ENCODE measurements at places on chromosomes 3 and 15.
A peak's percentile ranks its signal among the peaks of the same experiment; 100 is the strongest.

DNA sequence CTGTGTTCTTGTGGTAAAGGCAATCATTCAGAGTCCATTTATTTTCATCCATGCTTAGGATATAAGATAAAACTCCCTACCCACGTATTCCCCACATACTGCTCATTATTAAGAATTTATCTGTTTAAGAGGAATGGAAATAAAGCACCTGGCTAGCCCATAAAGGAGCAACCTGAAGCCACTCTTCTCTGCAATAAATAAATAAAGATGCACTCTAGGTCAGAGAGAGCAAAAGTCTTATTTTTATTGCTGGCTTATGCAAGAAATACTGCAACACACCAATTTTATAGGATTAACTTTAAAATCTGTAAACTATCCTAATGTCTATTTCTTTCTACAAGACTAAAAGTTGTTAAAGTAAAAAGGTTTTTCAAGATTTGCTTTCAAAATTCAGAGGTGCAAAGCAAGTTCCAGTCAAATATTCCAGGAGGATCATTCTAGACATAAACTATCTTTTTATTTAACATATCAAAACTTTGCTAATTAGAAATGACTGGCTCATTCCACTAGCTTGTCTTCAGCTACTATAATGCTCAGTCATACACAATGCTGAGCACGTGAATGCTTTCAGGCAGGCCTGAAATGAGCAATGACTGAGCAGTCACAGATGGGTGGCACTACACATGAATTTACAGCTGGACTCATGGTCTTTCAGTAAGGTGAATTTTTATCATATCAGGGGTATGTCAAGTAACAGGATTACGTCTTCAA lies 7.1 kb downstream of the TJP1 start:
- DNase-seq = no peak

GRCh38 chr3:101940521-101941317 lies 91.4 kb downstream of the NFKBIZ start:
- peak; percentile 97 for DNase-seq

DNA sequence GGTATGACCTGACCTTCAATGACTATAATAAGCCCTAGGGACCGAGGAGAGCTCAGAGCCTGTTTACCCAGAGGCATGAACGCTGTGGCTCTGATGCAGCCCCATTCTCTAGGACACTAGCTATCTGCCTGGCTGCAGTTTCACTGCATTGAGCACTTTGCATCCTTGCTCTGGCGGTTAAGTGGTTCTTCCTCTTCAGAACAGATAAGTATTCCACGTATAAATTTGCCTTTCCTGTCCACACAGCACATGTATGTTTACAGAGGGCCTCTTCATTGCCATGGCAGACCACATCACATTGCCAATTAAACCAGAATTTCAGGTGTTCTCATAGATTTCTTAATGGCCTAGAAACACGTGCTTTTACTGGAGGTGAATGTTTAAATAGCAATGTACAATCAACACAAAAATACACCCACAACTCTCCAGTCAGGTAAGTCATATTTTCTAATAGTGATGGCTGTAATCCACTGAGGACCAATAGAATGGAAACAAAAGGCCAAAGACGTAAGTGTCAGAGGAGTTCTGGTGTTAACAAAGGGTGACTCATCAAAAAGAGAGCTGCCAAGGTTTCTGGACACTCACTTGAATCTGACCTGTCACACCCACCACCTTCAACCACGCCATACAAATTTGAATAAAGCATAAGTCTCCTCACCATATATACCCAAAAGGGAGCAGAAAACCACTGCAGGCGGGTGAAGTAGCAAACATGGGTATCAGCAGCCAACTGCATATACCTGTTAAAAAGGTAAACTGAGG lies 553.4 kb downstream of the OCA2 start:
- no peak for DNase-seq

DNA sequence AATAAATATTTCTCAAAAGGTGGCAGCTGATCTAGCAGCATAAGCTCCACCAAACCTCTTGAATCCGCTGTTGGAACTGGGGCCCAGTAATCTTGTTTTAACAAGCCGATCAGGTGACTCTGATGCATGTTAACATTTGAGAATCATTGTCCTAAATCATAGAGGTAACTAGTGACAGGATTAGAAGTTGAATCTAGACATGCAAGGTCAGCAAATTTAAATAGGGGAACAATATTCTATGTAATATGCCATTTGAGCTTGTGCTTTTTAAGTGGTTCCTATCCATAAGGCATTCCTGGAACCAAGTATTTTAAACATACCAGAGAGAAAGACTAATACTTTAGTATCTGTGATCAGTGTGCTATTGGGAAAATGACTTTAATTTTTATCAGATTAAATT lies 412.8 kb downstream of the PYDC2 start:
- no peak for DNase-seq

DNA sequence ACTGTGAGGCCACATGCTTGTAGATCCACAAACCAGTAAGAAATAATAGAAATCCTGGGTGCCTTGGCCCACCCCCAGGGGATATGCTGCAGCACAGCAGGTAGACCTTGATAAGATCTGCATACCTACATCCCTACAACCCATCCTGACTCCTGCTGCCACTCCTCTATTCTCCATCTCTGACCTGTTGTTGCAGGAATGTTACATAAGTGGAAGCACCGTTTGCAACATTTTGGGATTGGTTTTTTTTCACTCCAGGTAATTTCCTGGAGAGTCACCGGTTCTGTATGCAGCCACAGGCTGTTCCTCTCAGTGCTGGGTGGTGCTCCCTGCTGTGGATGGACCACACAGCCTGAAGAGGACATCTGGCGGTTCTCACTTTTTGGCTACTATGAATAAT lies 16.1 kb upstream of the CSPG5 start:
- no peak for DNase-seq

DNA sequence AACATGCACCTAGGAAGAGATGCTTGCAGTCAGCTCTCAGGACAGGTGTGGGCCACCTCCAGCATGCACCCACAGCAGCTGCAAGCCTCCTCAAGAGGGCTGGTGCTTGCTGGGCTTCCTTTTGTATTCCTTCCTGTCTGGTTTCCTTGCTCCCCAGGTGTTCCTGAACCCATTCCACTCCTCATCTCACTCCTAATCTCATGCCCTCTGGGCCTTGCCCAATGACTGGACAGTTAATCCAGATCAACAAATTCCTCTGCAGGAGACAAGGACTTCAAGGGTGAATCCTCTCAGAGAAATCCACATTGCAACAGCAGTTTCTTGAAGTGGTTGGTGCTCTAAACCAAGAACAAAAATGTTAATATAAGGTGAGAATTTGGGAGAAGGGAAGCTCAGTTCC lies 30.7 kb downstream of the RASGRP1 start:
- DNase-seq = no peak

- no peak for DNase-seq
Measured at GRCh38 chr15:90871716-90872485, 3.5 kb downstream of the FURIN start.

DNA sequence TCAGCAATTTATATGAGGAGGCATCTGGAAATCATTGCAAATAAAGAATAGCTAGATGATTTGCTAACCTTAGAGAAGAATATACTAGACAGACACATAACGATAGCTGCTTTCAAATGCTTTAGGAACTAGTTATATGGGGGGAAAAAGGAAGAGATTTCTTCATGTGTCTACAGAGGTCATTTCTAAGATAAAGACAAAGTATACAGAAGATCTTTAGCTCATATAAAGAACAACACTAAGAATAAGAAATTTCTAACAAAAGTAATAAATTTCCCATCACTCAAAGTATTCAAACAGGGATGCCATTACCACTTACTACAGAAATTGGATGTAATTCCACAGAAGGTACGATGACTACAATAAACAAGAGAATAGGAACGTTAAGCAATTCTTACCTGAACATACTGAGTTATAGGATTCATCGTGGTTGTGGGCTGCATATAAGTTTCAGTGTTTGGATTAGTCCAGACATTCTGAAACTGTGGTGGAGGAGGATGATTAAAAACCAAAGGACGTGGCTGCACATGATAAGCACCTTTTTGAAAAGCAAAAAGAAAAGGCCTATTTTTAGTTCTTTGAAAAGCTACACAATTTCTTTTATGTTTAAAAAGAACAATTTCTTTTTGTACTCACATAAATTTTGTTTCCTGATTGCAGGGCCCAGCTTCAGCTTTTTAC lies 8.7 kb downstream of the DAZL start:
- no peak for DNase-seq

GRCh38 chr3:79418855-79419621 lies 348.8 kb downstream of the ROBO1 start:
- DNase-seq = no peak

- DNase-seq = no peak
Measured at GRCh38 chr3:28376424-28376823, 27.8 kb upstream of the AZI2 start.

DNA sequence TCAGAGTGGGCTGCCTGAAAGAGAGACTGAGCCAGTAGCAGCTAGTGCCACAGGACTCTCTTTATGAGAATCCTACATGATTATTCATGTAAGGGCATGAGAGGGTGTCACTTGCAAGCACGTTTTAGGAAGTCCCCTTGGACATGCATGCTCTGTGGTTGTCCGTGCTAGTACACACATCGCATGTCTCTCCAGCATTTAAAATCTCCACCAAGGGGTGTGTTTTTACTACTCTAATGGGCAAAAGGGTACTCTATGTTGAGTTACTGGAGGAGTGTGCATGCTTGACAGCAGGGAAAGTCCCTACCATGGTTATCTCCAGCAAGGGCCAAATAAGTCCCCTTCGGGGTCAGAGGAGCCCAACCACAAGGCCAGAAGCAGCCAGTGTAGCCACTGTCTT lies 70.7 kb downstream of the DCLK3 start:
- no peak for DNase-seq

DNA sequence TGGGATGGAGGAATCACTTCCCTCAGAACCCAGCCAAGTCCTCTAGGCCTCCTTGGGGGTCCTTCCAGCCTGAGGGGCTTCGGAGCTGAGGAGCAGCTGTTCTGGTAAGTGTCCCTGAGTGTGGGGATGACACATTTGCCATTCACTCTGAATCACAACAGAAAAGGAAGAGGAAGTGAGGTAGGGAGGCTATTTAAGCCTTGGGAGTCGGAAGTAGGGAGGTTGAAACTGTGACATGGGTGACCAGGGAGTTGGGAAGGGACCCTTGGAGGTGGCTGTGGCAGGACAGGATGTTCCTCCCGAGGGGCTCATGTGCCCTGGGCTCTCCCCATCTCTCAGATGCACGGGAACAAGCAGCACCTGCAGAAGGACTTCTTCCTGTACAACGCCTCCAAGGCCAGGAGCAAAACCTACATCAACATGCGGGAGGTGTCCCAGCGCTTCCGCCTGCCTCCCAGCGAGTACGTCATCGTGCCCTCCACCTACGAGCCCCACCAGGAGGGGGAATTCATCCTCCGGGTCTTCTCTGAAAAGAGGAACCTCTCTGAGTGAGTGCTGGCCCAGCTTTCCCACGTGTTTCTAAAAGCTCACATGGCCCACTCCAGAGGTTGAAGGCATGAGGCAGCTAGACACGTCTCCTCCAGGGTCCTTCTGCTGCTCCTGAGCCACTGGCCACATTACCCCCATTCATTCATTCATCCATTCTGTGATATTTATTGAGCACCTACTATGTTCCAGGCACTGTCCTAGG lies 43.3 kb downstream of the CAPN3 start:
- DNase-seq = no peak

GRCh38 chr15:79009379-79009778 lies 64.5 kb upstream of the CTSH start:
- no peak for DNase-seq

DNA sequence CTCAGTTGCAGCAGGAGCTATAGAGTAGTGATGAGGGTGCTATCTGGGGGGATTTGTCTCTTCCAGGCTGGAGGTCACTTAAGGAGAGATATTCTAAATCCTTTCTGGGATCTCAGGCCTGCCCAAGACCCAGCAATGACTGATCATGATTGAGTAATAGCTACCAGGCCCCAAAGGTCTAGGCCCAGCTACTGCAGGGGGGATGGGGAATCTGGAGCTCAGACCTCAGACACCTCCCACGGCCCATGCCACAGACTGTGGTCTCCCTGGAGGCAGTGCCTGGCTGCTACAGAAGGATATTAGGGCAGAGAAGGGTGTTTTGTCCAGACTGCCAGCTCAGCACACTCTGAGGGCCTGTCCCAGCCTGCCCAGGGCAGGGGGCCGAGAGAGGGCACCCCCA lies 6.9 kb downstream of the SLC38A3 start:
- DNase-seq = no peak

DNA sequence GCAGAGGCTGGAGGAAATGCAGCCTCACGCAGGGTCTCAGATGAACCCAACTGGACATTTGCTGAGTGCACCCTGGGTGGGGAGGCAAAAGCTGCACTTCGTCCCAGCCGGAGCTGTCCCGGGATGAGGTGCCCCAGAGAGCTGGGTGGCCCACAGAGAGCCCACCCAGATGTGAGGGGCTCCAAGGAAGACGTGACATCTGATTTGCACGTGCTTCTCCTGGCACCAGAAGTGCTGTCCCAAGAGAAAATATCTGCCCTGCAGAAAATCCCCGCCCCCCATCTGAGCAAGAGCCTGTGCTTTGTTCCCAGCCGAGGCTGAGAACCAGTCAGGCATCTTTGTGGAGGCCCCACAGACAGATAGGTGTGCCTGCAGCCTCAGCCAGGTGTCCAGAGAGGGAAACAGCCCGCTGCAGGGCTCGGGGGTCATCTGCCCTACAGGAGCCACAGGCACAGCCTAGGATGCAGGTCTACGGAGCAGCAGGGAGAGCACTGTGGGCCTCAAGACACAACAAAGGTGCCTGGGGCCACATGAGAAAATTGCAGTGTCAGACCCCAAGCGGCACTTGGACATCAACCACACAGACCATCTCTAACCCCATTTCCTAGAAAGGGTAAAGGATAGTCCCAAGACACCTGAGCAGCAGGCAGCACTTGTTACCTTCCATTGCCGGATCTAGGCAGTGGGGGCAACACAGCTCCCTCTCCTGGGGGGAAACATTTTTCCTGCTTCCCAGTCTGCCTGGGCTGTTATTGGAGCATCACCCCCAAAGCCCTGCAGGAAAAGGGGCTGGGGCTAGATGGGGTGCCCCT lies 5.8 kb downstream of the TMIE start:
- no peak for DNase-seq

DNA sequence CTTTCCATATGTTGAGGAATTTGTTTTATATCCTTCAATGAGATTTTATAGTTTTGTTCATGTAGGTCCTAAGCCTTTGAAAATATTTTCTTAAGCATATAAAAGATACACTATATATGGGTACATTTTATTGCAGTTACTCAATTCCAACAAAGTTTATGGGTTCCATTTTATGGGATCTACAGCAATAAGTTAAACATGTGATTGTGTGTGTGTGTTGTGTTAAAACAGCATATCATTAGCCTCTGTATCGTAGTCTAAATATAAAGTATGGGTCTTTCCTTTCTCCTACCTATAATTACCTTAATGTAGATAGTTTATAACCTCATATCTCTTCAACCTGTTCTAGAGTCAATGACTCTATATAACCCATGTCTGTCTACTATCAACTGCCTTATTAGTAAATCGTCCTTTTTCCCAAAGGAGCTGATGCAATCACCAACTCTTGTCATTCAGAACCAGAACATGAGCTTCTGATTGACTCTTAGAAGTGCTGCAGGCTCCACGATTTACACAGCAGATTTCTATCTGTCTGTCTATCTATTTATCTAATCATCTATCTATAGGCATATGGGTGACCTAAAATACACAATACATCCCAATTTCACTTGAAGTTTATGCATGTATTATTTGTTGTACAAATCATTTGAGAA lies 512.6 kb upstream of the CBLB start:
- DNase-seq = no peak

Measured in HS-27A (cell line).